Fibroblast of skin of right biceps (primary cell): ENCODE measurements at places on chromosomes 13 and 19.

DNA sequence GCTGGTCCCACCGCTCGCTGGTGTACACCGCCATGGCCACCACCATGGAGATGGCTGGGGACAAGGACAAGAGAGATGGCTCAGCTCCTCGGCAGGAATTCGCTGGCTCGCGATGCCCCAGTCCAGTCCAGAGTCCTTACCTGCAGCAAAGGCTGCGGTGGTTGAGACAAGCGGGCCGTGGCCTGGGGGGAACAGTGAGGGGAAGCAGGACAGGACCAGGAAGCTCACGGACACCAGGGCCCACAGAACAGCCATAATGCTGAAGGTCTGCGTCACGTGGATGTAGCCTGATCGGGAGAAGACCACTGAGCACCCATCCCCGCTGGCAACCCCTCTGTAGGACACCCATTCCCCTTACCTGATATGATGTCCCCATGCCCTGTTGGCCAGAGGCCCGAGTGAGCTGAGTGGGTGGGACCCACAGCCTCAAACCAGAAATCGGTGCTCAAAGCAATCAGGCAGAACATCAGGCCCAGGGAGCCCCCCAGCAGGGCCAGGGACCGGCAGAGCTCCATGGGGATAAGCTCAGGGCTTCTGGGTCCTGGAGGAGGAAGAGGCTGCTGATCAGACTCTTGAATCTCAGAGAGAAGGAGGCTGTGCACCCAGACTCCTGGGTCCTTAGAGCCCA, 319 bp downstream of the NKG7 start:
- no peak for DNase-seq

- DNase-seq, result no peak
Measured at GRCh38 chr13:51035469-51035868, 75.6 kb downstream of the C13orf42 start.

DNA sequence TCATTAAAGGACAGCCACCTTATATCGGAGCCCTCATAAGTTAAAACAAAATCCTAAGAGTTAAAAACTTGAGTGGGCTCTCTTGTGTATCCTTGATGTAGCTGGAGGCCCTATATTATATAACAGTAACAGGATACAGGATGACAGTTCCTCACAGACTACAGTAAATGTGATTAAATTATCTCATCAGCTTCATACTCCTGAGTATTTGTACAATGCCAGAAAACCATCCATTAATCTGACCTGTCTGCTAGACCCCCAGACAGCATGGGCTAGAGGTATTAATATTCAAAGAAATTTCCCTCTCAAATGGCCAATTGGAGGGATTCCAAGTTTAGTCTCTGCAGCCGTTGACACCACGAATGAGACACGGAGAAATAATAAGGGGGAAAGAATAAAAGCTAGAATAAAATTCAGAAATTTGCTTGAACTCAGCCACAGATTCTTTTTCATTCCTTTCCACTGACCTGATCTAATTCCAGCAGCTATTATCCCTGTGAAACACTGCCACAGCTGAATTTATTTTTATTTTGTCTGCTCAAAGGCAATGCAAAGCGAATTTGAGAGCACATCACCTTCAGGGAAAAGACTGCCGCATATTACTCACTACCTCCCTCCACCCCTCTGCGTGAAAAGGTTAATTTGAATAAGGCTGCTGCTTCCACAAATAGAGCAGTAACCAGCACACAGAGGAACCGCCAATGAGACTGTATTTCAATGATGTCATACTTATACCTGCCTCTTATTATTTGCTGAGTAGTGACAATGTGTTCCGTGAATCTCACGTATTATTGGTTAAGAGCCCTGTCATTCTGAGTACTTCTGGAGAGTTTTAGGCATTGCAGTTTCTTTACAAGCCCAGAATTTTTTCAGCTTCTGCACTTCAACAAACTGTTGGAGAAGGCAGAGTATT, 155.9 kb upstream of the KLF12 start:
- DNase-seq, result peak; percentile 88

- DNase-seq, result no peak
Measured at GRCh38 chr19:40611096-40611495, 9.9 kb downstream of the LTBP4 start.

- no peak for DNase-seq
Measured at GRCh38 chr13:61128850-61129645, 286.6 kb downstream of the PCDH20 start.
